Left ventricle myocardium superior (tissue), 1 donor: ENCODE measurements at places on chromosomes 2 and 18. TPM values are rescaled to one million over a fixed set of nuclear protein-coding genes. Genes with fewer than 3 reads are reported as not detected.

DNA sequence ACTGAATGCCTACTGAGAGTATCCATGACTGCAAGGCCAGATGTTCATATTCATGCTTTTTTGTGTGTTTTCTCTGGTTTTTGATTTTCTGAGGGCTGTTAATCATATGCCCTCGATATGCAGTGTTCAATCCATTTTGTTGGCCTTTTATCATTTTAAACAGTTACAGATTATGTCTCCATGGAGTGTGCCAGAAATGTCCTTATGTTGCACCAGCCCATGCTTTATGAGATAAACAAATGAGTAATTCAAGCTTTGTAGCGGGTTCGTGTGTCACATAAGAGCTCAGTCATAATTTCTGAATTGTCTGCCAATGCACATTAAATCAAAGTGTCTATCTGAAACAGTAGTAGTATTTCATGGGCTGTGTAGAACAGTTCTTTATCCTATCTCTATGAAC lies 583.0 kb downstream of the THSD7B start:
- DNase-seq: no peak

GRCh38 chr18:74902147-74902455 lies 304.4 kb downstream of the ZNF407 start:
- no peak for DNase-seq

DNA sequence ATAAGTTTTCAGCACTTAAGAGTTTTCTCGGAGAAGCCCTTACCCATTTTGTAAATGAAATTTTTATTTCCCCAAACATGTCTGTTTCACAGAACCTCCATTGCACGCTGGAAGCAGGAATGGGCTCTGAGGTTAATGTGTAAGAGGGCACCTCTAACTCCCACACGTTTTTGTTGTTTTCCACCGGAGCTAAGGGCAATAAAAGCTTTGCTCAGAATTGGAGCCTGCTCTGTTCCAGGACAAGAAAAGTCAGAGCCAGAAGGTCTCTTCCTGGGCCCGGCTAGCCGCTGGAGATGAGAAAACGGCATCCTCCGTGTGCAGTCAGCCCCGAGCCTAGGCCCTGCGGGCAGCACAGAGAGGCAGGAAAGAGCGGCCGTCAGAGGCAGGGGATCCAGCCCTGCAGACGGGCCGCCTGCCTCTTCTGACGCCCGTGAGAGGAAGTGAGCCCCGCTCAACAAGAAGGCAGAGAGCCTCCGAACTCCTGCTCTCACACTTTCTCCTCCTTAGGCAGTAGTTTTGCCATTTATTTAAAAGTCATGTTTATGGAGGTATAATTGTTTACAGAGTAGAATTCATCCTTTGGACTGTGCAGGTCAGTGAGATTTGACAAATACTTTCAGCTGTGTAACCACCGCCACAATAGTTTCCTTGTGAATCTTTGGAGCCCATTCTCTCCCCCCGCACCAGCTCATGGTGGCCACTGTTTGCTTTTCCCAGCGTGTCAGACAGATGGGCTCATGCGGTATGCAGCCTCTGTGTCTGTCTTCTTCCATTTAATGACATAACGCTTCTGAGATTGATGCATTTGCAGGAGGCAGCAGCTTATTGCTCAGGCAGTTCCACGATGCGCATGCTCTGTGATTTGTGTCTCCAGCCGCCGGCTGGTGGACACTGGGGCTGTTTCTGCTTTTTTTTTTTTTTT lies 117.3 kb downstream of the GALR1 start:
- peak; percentile 52 for DNase-seq

GRCh38 chr18:75353357-75353756 lies 74.1 kb downstream of the SMIM21 start:
- no peak for DNase-seq

GRCh38 chr2:11680182-11680900 lies 10.3 kb upstream of the NTSR2 start:
- DNase-seq: no peak

DNA sequence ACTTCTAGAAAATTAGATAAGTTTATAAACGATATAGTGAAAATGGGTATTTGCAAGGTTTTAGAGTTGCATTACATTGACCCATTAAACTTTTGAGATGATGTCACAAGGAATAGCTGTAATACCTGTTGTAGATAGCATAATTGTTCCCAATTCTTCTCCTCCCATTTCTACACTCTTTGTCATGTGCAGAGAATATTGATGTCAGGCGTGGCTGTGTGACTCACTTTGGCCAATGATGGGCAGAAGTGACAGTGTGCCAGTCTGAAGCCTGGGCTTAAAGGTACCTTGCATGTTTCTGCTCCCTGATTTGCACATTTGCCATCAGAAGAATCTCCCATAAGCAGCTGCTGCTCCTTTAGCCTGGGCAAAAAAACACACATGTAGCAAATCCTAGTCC lies 26.9 kb upstream of the CCBE1 start:
- no peak for DNase-seq

The GPR45 gene
- total RNA-seq: not detected

The CROCC2 gene
- total RNA-seq: not detected
